ENCODE measurements at places on chromosomes 6 and 20.

GRCh38 chr20:37229357-37229756 is 32.3 kb downstream of the GHRH start:
- DNase-seq: no peak

DNA sequence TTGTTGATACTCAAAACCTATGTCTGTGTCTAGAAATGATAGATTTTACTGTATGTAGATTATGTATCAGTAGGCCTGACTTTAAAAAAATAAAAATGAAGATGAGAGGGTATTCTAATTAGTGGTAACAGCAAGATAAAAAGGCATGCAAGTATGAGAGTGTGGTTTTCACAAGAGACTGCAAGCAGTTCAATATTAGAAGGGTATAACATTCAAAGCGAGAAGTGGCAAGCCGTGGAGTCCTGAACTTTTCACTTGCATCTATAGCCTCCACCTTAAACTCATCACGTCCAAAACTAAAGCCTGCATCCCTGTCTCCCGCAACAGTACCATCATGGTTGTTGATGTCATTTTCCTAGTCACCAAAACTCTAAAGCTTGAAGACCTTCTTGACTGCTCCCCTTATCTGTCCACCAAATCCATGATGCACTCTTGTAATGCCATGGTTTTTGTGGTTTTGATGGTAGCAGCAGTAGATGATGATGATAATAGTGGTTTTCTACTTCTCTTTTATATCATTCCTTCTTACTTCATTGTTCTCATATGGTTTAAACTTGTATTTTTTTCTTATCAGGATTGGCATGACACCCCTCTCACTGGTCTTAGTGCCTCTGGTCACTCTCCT is 9.2 kb upstream of the CGA start:
- DNase-seq: no peak

- no peak for DNase-seq
Measured at GRCh38 chr6:15620611-15621010, 42.2 kb downstream of the DTNBP1 start.

GRCh38 chr6:33577718-33578117 is 2.4 kb downstream of the BAK1 start:
- no peak for DNase-seq

GRCh38 chr6:144338951-144339700 is 54.0 kb downstream of the UTRN start:
- DNase-seq: no peak

DNA sequence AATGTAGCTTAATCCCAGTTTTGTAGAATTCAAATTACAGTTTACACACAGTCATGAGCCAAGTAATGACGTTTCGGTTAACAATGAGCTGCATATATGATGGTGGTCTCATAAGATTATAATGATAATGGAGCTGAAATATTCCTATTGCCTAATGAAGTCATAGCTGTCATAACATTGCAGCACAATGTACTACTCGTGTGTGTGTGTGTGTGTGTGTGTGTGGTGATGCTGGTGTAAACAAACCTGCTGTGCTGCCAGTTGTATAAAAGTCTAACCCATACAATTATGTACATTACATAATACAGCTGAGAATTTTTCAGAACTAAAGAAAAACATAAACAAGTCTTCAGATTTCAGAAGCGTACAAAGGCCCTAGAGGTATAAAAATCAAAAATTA is 66.7 kb upstream of the ARID1B start:
- no peak for DNase-seq

GRCh38 chr20:51339721-51340450 is 202.6 kb downstream of the NFATC2 start:
- peak; percentile 69 for DNase-seq

DNA sequence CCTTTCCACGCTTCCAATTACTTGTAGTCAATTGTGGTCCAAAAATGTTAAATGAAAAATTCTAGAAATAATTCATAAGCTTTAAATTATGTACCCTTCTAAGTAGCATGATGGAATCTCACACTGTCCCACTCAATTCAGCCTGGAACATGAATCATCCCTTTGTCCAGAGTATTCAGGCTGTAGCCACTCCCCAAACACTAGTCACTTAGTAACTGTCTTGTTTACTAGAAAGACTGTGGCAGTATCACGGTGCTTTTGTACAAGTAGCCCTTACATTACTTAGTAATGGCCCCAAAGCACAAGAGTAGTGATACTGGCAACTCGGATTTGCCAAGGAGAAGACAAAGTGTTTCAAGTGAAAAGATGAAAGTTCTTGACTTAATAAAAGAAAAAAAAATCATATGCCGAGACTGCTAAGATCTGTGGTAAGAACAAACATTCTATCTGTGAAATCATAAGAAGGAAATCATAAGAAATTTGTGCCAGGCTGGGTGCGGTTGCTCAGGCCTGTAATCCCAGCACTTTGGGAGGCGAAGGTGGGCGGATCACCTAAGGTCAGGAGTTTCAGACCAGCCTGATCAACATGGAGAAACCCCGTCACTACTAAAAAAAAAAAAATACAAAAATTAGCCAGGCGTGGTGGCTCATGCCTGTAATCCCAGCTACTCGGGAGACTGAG is 168.5 kb upstream of the SIM1 start:
- no peak for DNase-seq

GRCh38 chr6:108115598-108116058 is 41.1 kb upstream of the OSTM1 start:
- peak; percentile 33 for DNase-seq

GRCh38 chr20:40631119-40631631 is 57.9 kb downstream of the MAFB start:
- DNase-seq: no peak

DNA sequence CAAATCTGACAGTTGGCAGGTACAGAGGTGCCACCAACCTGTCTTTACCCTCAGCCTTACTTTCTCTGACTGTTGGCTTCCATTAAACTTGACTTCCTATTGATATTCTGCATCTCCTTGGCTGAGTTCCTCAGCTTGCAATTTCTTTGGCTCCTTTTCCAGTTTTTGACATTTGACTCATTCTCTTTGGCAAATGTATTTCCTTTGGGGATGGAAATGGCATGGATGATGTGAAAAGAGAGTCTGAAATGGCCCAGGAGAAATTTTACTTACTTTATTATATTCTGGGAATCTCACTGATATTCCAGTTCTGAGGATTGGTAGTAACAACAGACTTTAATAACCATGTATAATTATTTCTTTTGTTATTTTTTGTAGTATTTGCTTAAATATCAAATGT is 255.2 kb downstream of the CD109 start:
- DNase-seq: no peak

DNA sequence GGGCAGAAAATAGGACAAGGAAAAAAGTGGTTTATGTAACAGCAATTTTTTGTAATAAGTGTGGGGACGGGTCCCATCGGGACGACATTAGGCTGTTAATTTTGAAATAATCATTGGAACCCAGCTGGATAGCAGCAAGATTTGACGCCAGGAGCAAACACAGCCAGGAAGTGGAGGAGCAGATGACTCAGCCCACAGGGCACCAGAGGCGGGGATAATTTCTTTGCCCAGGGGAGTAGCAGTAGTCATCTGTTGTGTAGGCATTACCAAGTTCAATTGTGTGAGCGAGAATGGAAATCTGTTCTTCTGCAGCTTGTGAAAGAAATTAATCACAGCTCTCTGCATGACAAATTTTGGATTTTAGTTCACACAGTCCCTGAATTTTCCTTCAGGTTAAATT is 22.6 kb upstream of the RIN2 start:
- DNase-seq: no peak

- DNase-seq: no peak
Measured at GRCh38 chr6:167776906-167777627, 49.6 kb upstream of the AFDN start.

DNA sequence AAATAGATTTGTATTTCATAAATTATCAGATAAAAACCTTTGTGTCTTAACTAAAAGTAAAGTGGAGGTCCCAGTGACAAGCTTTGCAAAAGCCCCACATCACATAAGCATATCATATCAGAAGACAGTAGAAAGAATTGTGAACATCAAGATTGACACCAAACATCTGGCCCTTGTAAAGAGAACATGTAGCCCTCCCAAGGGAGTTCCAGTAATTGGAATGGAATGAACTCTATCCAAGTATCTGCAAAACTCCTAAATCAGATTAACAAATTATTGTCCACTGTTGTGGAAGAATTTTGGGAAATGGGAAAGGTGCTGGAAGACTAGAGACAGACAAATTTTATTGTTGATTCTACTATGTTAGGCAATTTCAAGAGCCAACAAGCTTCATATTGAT is 268.8 kb downstream of the KCNQ5 start:
- DNase-seq: no peak

DNA sequence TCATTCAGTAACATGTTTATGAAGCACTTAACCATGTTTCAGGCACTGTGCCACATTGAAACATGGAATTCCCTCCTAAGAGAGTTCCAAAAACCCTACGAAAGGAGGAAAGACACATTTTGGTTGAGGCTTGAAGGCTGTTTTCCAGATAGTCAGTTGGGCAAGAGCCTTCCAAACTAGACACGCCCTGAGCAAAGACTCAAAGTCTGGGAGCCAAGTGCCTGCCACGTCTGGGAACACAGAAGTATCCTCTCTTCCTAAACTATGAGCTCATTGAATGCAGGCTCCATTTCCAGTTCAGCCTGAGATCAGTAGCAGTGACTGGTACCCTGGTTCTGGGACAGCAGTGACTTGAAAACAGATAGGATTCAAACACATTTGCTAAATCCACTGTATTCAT is 74.5 kb upstream of the FAM8A1 start:
- DNase-seq: no peak

DNA sequence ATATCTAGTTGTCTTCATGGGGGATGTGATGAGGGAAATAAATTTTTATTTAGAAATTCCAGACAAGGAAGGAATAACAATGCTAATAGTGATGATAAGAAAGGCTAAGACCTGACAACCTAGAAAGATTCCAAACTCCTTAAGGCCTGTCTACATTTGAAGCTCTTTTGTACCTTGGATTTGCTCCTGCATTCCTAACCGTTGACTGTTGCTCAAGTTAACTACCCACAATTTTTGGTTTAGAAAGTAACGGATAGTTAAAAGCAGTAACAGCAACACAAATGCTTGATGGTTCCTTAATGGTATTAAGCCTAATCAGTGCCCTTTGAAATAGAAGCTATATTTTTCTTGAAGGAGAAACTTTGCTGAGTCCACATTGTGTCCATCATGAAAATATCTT is 52.9 kb downstream of the TRMT11 start:
- DNase-seq: no peak

- DNase-seq: no peak
Measured at GRCh38 chr20:58340853-58341252, 31.3 kb downstream of the RAB22A start.

- DNase-seq: no peak
Measured at GRCh38 chr20:22385602-22386305, 198.6 kb downstream of the FOXA2 start.

GRCh38 chr6:81875782-81876293 is 123.4 kb upstream of the TENT5A start:
- no peak for DNase-seq

GRCh38 chr6:15864708-15865062 is 201.9 kb upstream of the DTNBP1 start:
- DNase-seq: no peak

DNA sequence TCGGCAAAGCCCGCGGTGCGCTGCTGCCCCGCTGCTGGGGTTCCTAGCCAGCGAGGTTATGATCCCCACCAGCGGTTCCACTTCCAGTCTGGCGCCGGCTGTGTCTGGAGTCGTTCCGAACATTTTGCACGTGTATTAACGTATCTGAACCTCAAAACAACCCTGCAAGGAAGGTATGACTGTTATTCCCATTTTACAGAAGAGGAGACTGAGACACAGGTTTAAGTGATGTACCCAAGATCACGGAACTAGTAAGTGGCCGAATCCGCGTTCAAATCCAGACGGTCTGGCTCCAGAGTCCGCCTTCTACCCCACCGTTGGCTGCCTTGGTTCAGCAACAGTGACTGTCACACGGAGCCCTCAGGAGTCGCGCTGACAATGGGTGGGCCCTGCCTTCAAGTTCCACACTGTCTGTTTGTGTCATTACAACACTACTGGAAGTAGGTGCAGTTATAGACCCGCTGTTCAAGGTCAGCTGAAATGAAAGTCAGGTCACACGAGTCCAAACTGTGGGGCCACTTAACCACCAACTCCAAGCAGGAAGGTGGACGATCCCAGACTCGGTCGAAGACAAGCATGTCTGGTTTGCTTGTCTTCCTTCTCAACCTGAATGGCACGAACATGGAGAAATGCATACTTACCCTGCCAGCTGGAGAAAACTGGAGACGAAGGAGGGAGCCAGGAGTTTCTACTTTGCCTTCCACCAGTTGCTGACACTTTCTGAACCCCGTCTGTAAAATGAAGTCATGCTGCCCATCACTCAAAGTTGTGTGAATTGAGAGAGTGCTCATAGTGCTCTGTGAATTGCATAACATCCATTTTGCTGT is 803 bp upstream of the SRXN1 start:
- no peak for DNase-seq

GRCh38 chr6:158850807-158851115 is 31.6 kb upstream of the EZR start:
- DNase-seq: no peak

DNA sequence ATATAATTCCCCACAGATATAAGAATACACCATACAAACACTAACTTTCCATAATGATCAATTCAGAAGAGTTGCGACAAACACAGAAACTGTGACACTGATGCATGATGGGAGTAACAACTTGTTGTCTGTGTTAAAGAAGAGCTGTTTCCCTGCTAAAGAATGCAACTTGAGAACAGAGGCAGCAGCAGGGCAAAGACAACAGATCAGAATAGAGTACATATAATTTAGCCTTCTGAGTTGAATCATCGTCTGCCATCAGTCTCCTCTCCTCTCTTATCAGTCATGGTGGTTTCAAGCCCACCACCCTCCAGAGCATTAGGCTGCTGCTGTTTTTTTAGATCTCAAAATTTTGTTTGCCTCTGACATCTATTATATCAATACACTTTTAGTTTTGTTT is 280.4 kb downstream of the UBE3D start:
- DNase-seq: no peak

DNA sequence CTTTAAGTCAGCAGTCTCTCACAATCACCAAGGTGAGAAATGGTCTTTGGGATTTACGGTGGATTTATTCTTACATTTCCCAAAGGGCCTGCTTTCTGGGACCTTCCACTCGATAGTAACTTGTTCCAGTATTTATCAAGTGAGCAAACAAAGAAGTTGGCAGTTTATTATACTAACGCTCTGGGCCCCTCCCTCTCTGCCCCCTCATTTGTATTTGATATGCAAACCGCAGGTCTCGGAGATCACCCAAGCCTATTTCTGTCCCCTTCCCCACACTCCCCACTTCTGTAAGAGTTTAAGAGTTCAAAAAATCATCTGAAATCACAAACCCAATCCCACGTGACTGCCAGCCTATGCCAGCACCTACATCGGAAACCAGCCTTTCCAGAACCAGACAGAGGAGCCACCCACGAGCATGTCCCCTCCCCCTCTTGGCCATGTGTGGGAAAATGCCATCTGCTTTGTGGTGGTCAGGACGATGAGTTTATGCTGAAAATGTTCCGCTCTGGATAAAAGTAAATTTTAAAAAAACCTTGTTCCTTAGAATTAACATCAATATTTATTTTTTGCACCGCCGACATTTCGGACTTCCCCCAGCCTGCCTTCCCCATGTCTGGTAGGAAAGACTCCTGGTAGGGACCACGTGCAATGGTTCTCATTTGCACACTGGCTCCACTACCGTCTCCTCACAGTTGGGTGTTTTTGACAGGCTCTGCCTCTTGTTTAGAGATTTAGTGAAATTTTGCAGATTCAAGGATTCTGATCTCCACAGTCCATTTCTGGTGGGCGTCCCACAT is 281.0 kb downstream of the TFAP2C start:
- no peak for DNase-seq

GRCh38 chr6:35710241-35710847 is 21.6 kb upstream of the FKBP5 start:
- DNase-seq: no peak

- peak; percentile 31 for DNase-seq
Measured at GRCh38 chr6:1609648-1610496, at the start of gene FOXC1. FOXC1 (plus strand) TSS chr6:1609915; CDS start chr6:1610446, 531 bp downstream.

- DNase-seq: no peak
Measured at GRCh38 chr20:40991181-40991889, 37.3 kb upstream of the TOP1 start.

Measured in NCI-H1105 (cell line).